ENCODE measurements at places on chromosomes 3 and 15. TPM values are rescaled to one million over a fixed set of nuclear protein-coding genes. Genes with fewer than 3 reads are reported as not detected.
A peak's percentile ranks its signal among the peaks of the same experiment; 100 is the strongest.

IL17RD gene
- total RNA-seq, result 3.5 TPM

PLCH1 gene
- total RNA-seq, result not detected

SORD gene
- total RNA-seq, result 7.4 TPM

FSTL1 gene
- 1,301 TPM for total RNA-seq

PPARG gene
- total RNA-seq, result 349 TPM

NOP10 gene
- total RNA-seq, result 157 TPM

ETV5 gene
- total RNA-seq, result 25.0 TPM

ARPP19 gene
- total RNA-seq, result 179 TPM

GALNT15 gene
- total RNA-seq, result 275 TPM

MNS1 gene
- total RNA-seq, result 0.77 TPM

CCR8 gene
- total RNA-seq, result not detected

SH2D7 gene
- not detected for total RNA-seq

CD80 gene
- total RNA-seq, result 1.3 TPM

MESP2 gene
- total RNA-seq, result 0.96 TPM

TIMP4 gene
- total RNA-seq, result 280 TPM

SYNPR gene
- not detected for total RNA-seq

TRIM42 gene
- total RNA-seq, result not detected

MYLK gene
- 80.3 TPM for total RNA-seq

SRGAP3 gene
- 2.7 TPM for total RNA-seq

DNA sequence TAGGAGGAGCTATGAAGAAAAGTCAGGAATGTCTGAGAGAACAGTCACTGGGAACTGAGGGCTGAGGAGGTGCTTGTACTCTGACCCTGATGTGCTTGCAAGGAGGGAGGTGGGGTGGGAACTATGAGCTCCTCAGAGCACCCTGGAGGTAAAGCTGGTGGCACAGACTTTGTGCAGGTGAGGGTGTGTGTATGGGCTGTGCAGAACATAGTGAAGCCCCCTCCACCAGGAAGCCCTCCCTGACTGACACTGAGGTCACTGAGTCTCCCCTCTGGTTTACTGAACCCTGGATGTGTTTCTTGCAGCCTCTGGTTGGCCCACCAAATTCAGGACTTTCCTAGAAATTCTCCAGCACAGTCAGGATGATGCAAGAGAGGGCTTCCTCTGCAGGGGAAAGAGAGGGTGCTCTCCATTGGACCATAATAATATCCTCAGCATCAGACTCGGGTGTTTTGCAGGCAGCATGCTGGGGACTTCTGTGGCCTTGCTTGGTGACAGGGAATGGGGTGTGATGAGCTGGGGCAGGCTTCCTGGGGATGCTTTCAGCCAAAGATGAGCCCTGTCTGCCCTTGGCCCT is 1.5 kb upstream of the ISLR start:
- peak; percentile 57 for DNase-seq

GRCh38 chr3:172388412-172389078 is 59.7 kb downstream of the GHSR start:
- DNase-seq, result no peak

DNA sequence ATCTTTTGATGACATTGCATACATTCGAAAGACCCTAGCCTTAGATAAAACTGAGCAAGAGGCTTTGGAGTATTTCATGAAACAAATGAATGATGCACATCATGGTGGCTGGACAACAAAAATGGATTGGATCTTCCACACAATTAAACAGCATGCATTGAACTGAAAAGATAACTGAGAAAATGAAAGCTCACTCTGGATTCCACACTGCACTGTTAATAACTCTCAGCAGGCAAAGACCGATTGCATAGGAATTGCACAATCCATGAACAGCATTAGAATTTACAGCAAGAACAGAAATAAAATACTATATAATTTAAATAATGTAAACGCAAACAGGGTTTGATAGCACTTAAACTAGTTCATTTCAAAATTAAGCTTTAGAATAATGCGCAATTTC is 16.7 kb downstream of the KCNMB3 start:
- no peak for DNase-seq

DNA sequence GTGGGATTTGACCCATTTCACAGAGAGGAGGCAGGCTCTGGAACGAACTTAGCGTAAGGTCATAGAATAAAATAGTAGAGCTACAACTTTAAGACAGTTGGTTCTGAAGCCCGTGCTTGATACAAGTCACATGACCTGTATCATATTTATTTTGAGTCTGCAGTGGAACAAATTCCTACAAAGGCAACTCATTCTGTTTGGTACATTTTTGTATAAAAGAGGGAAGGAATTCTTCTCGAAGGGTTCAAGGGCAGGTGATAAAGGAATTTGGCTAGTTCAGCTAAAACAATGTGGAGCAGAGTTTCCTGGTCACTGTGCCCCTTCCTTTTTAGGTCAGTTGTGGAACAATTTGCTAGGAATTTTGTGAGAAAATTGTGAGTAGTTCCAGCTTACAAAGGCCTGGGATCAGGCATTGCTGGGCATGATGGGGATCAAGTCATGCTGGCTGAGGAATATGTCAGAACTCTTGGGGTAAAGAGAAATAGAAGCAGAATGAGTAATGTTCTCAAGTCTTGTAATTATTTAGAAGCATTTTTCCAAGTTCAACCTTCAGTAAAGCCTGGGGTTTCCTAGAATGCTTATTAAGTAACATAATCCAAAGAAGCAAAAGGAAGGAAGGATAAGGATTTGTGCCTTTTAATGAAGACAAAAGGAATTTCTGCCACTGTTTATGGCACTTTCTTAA is 19.1 kb downstream of the USP3 start:
- DNase-seq, result no peak

GRCh38 chr3:124157748-124158147 is 165.8 kb upstream of the ROPN1 start:
- DNase-seq, result no peak

- DNase-seq, result no peak
Measured at GRCh38 chr3:8494327-8494726, 7.3 kb upstream of the LMCD1 start.

GRCh38 chr15:49306551-49306950 is 116.5 kb upstream of the FGF7 start:
- no peak for DNase-seq

DNA sequence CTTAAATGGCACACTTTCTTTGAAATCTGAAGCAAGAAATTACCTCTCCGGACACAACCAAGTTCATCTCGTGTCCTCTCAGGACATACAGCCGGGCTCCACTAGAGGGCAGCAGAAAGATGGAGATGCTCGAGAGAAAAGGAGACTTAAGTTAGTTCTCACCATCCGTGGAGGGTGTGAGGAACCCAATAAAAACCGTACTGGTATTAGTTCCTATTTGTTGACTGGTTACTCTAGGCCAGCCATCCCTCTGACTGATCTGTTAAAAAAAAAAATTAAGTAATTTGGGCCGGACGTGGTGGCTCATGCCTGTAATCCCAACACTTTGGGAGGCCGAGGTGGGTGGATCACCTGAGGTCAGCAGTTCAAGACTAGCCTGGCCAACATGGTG is 7.9 kb upstream of the CYP11A1 start:
- DNase-seq, result peak; percentile 89

GRCh38 chr15:71957026-71957425 is 146.7 kb downstream of the NR2E3 start:
- DNase-seq, result no peak

GRCh38 chr3:108403198-108403597 is 106.8 kb downstream of the HHLA2 start:
- no peak for DNase-seq

GRCh38 chr3:122636697-122637096 is 43.9 kb upstream of the PARP14 start:
- no peak for DNase-seq

GRCh38 chr3:151871639-151872468 is 1.6 kb upstream of the SUCNR1 start:
- no peak for DNase-seq

DNA sequence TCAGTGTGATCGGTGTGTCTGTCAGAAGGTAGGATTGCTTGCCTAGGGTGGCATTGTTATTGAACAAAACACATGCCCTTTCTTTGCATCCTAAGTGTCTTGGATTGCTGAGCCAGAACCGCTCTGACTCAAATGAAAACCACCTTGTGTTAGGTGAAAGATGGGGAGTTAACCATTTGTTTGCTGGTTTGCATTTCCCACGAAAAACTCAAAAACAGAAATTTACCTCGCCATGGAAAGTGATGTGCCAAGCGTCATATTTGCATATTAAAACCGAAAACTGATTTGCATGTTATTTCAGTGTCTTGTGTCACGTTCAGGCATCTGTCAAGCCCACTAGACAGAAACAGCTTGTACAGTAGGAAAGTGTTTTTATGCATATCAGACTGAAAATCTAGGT is 474.6 kb upstream of the TPRG1 start:
- DNase-seq, result no peak

DNA sequence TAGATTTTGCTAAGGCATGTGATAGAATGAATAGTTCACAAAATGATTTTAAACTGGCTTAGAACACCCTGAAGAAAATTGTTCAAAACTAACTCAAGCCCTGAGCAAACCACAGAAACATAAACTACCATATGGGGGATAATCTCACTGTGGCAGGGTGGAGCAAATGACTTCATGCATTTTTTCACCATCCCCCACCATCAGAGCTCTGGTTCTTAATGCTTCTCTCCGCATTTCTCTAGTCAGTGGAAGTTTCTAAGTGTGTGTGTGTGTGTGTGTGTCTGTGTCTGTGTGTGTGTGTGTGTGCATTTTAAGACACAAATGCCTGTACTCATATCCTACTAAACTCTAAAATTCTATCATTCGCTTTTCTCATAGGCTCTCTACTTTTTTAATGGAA is 107.1 kb upstream of the PHLDB2 start:
- DNase-seq, result no peak

- no peak for DNase-seq
Measured at GRCh38 chr3:141331377-141332318, 36.7 kb upstream of the ZBTB38 start.

DNA sequence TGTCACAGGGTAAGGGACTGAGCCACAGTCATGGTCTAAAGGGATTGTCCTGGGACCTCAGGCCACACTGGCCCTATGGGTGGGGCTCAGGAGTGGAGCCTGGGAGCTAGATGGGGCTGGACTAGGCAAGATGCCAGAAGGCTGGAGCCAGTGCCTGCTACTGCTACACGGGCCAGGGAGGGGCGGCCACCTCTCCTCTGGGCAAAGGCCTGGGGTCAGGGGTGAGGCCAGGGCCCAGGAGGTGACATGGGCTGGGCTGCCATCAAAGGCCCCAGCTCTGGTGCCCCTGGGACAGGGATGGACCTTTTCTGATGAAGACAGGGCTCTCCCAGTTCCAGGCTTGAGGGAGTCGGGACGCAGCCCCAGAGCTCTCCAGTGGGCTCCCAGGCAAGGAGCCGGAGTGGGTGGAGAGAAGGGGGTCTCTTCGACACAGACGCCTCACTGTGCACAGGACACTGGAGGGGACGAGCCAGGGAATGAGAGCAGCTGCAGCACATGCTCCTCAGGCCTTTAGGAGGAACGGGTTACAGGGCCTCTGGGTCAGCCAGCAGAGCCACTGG is 62.1 kb upstream of the IQSEC1 start:
- peak; percentile 81 for DNase-seq

- DNase-seq, result no peak
Measured at GRCh38 chr15:95292785-95293450, 1037.6 kb upstream of the NR2F2 start.

GRCh38 chr15:99132634-99133287 is 27.9 kb downstream of the SYNM start:
- DNase-seq, result no peak

GRCh38 chr3:188122571-188123169 is 31.3 kb upstream of the LPP start:
- DNase-seq, result no peak

GRCh38 chr15:100132309-100132708 is 209.5 kb downstream of the ADAMTS17 start:
- DNase-seq, result no peak

GRCh38 chr15:60215225-60215963 is 182.4 kb downstream of the ANXA2 start:
- no peak for DNase-seq

- DNase-seq, result no peak
Measured at GRCh38 chr15:74245342-74245931, 9.3 kb downstream of the CCDC33 start.

DNA sequence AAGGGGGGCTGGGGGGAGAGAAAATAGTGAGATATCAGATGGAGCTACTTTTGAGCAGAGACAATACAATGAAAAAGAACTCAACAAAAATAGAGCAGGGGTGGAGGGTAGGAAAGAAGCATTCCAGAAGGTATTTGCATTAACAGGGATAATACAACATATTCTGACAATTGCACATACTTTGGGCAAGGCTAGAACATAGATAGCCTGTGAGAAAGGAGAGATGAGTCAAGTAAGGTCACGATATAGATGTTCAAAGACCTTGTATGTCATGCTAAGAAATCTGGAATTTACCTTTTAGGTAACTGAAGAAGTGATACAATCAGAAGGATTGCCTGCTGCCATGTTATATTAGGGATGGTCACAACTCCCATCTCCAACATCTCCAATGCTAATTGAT is 155.2 kb downstream of the GSK3B start:
- no peak for DNase-seq

DNA sequence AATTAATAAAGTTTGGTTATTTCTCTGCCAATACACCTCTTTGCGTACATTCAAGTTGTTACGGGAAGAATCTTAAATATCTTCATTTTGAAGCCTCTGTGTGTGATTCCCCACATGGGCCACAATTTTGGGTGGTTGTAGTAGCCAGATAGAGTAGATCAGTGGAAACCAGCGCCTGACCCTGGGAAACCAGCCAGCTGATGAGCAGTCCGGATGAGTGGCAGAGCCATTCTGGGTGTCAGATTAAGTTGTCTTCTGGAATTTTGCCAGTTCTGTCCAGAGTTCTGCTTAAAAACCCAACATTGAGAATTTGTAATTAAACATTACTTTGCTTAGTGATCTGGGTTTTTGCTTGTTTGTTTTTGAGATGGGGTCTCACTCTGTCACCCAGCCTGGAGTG is 49.7 kb downstream of the MRPS25 start:
- no peak for DNase-seq

- no peak for DNase-seq
Measured at GRCh38 chr3:119636891-119637611, 23.3 kb downstream of the POPDC2 start.

DNA sequence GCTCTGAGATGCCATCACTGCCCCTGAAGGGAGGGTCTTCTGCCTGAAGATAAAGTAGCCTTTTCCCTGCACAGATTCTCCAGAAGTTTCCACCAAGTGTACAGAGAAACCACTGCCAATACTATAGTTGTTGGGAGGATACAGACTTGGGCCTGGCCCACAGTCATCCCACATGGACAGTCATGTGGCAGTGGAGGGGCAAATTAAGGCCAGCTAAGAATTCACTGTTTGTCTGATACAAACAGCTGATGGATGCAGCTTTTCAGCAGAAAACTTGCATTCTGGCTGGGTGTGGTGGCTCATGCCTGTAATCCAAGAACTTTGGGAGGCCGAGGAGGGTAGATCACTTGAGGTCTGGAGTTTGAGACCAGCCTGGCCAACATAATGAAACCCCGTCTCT is 22.1 kb downstream of the HOMER2 start:
- peak; percentile 16 for DNase-seq
